ENCODE measurements at places on chromosomes 7 and 10.

DNA sequence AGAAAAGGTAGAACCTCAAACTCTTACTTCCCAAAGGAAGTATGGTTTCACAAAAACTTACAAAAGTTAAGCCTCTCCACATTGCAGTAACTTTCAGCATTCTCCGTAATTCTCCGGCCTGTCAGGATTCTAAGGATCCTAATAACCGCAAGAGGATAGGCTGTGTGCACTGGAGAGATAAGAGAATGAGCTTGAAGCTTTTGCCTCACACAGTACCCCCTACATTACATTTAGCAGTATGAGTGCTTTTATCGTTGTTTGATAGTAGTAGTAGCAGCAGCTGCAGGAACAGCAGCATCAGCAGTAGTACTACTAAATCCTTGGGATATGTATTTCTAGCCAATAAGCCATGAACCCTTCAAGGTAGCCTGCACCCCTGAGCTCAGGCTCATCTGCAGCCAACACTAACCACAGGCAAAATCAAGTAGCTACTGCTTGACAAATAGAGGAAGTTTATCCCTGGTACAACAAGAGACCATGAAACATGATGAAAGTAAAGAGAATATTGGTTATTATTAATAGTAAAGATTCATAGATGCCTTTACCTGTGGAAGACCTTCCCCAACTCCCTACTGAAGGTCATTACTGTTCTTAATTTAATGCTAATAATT is 222.6 kb upstream of the CNTNAP2 start:
- DNase-seq: no peak

DNA sequence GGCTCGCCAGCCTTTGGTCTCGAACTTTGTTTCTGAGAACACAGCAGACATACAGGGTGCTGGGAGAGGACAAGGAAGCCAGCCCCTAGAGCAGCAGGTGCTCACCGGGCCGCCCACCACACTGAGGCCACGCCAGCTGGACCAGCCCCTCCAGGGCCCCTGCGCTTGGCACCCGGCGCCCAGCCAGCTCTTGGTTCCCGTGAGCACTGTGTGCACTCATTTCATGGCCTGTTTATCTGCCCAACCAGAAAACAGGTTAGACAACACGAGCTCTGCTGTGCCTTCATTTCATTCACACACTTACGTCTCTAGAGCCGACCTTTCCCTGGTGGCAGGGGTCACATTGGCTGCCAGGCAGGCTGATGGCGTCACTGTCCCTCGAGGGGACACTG is 104.0 kb downstream of the CYTH3 start:
- DNase-seq: no peak

DNA sequence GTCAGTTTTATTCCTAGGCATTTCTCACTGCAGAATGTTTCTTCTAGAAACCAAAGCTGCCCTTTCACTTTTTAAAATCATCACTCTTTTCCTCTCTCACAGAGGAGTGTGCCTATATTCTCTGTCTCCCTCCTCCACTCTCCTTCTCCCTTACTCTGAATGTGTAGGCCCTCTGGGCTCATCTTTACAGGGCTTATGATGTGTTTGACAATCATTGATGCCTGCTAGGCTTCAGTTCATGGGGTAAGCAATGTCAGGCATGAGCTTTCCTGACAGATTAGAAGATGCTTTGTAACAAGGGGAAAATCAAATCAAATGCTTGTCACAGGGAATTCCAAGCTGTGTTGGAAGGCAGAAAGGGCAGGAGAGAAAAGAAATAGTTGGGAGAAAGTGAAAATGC is 742.9 kb downstream of the SORCS3 start:
- DNase-seq: no peak

DNA sequence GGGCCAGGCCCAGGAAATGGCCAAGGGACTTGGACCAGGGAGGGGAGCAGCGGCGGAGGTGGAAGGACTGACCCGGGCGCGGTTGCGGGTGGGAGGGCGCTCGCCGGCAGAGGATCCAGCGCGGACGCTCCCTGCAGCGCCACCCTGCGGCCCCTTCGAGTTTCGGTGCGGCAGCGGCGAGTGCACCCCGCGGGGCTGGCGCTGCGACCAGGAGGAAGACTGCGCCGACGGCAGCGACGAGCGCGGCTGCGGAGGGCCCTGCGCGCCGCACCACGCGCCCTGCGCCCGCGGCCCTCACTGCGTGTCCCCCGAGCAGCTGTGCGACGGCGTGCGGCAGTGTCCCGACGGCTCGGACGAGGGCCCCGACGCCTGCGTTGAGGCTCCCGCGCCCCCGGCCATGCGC is 16.8 kb upstream of the ZNF467 start:
- no peak for DNase-seq

DNA sequence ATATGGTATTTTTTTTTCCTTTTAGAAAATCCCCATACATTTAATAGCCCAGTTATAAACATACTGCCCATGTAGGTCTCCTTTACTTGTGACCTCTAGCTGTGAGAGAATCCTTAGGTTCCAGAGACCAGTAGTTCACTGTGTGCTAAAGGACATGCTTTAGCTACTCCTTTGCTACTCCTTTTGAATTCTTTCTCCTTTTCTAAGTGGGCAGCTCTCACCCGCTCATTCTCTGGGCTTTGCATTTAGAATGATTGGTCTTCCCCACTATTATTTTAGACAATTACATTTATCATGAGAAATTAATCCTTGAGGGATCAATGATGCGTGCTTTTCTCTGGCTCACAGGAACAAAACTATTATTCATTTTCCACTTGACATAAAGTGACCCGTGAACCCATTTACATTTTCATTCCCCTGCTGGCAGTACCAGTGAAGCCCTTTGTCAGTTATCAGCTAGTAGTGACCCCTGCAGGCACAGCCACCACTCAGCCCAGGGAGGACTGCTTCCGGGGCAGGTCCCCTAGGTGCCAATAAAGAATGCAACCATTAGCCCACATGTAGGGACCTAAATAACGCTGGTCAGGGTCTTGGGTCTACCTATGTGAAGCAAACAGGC is 844.3 kb downstream of the CNTNAP2 start:
- DNase-seq: no peak

DNA sequence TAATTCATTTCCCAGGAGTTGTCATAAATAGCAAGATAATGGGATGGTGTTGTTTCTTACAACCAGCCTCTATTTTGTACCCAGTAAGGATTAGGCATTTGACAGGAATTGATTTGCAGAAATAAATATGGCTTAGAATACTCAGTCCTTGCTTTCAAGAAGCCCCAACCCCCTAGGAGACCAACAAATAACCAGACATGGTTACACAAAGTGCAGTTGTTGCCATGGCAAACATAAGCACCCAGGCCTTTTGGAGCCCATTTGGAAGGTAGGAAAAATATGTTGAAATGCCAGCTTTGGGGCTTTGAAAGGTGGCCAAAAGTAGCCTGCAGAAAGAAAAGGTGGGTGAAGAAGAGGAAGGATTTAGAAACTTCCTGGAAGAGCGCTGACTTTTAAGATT is 397.5 kb downstream of the CDC14C start:
- DNase-seq: no peak

- no peak for DNase-seq
These were observed 260.7 kb downstream of the EXOC4 start for GRCh38 chr7:133513608-133514007.

- no peak for DNase-seq
These were observed 100.9 kb downstream of the XRCC2 start for GRCh38 chr7:152574892-152575548.

DNA sequence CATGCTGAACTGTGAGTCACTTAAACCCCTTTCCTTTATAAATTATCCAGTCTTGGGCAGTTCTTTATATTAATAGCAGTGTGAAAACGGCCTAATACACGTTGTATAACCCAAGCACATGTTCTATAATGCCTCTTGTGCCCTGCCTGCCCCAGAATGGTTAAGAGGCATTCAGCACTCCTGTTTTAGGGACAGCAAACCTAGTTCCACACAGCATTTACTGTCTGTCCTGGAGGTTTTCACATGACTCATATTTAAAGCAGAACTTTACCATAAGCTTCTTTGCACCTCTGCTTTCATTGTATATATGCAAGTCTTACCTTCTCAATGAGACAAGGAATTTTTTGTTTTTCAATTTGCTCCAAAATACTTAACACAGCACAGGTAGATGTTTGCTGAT is 144.8 kb downstream of the ICA1 start:
- DNase-seq: no peak

- DNase-seq: no peak
These were observed 256.6 kb upstream of the SMIM30 start for GRCh38 chr7:113374955-113375354.

- DNase-seq: no peak
These were observed 348.9 kb downstream of the DNAJB6 start for GRCh38 chr7:157685430-157686284.

DNA sequence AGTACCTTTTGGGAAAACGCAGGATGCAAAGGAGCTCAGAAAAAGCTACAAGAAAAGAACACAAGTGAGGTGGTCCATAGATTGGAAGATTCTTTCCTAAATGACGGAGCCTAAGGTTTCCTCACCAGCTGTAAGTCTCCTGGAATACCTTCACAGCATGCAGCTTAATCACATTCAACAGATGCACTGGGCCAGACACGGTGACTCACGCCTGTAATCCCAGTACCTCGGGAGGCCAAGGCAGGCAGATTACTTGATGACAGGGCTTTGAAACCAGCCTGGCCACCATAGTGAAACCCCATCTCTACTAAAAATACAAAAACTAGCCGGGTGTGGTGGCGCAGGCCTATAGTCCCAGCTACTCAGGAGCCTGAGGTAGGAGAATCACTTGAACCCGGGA is 228.7 kb downstream of the FRMD4A start:
- no peak for DNase-seq

DNA sequence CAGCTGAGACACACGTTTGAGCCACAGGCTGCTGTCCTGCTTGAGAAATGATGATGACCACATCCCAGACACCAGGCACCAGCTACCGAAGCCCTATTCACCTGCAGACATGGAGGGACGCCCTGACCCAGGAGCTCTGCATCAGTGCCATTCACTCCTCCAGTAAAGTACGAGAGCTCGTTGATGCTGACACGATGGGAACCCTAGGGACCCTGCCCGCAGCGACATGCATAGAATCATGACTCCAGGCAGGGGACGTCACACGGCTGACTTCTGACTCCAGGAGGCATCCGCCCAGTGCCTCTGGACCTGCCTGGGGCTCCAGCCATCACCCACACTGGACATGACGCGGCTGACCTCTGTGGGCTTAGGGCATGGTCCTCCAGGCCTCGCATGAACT is 129.9 kb downstream of the ADARB2 start:
- DNase-seq: no peak

- DNase-seq: no peak
These were observed 4.8 kb upstream of the TAX1BP1 start for GRCh38 chr7:27735165-27735564.

DNA sequence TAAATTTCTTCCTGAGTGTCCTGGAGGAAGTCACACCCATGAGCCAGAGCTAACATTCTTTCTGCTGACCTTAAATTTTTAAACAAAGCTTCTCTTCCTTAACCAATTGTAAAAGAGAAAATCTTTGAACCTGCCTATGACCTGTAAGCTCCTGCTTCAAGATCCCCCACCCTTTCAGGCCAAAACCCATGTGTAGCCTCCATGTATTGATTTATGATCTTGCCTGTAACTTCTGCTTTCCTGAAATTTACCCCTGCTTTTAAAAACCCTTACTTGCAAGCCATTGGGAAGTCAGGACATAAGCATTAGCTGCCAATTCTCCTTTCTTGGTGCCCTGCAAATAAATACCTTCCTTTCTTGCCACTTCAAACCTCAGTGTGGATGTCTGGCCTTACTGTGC is 68.5 kb upstream of the HECTD2 start:
- DNase-seq: no peak

- DNase-seq: no peak
These were observed 197.0 kb upstream of the PRSS58 start for GRCh38 chr7:142454862-142455261.

GRCh38 chr7:54349229-54349628 is 192.9 kb upstream of the VSTM2A start:
- no peak for DNase-seq

DNA sequence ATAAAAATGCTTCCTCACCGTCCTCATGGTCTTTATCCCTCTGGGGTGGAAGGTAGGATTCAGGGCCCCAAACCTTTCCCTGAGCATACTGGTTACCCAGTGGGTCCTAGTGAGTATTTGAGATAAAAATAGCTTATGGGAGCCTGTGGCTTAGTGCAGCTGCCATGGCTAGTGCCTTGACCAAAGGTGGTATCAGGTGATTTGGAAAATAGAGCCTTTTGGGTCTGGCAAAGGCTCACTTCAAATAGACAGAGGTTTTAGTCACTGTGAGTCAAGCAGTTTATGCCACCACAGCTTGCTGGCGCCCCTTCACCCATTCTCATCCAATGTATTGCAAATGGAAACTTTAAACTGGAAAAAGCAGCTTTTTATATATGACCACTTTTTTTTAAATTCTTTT is 30.4 kb downstream of the PLAU start:
- DNase-seq: no peak

GRCh38 chr7:2481195-2481594 is 5.0 kb upstream of the GRIFIN start:
- DNase-seq: no peak

GRCh38 chr7:143490717-143491306 is 13.1 kb downstream of the TAS2R41 start:
- no peak for DNase-seq

- DNase-seq: no peak
These were observed 425.8 kb upstream of the NRP1 start for GRCh38 chr10:33760056-33760943.

DNA sequence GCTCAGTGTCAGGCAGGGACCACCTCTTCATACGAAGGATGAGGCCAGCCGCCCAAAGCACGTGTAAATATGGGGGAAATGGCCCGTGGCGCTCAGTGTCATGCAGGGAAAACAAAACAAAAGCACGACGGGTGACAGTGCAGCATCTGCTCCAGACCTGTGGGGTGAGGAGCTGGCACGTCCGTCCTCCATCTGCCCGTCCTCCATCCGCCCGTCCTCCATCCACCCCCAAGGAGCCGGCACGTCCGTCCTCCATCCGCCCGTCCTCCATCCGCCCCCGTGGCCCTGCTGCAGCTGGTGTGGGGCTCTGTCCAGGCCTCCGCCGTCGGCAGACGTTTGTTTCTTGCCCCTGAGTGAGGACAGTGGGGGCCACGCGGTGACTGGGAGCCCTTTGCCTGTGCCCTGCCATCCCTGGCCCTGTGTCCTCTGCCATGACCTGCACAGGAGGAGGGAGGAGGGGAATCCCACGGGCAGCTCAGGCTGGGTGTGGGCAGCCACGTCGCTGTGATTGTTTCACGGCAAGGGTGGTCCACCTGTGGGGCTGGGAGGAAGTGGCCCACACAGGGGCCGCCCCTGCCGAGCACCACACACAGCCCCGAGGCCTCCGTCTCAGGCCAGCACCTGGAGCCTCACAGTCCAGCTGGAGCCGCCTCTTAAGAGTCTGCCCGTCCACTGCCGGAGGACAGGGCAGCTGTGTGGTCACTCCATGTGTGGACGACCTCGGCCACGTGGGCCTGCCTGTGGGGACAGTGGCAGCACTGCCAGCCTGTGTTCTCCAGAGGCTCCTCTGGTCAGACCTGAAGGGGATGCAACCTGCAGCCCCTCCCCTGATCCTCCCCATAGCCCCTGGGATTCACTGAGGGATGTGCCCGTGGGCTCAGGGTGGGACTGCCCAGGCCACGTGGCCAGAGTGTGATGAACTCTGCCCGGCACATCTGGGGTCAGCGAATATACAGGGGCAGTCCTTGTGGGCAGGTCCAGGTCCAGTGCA is 38.2 kb upstream of the DPYSL4 start:
- DNase-seq: no peak

- DNase-seq: no peak
These were observed 30.3 kb upstream of the TMEM273 start for GRCh38 chr10:49218480-49218879.

- DNase-seq: no peak
These were observed 12.1 kb upstream of the PAX2 start for GRCh38 chr10:100733329-100733728.

Data from activated CD4-positive, alpha-beta T cell treated with anti-CD3 and anti-CD28 coated beads for 24 hours (primary cell).